ENCODE measurements at places on chromosomes 11 and 22.

DNA sequence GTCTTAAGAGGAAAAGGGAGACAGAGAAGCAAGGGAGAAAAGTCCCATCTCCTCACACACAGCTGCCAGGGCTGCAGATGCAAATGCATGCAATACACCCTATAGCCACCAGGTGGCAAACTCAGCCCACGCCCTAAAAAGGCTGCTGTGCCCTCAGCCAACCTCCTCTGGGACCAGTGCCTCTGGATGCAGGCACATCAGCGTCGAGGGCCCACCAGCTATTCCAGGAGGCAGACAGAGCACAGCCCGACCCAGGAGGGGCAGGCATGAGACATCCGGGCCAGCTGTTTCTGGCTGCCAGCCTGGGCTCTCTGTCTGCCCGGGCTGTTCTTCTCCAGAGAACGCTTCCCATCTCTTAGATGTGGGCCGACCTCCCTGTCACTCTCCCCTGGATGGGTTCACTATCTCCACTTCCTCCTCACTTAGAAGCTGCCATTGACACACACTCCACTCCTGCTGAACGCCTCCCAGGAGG is 39.7 kb downstream of the TPBGL start:
- peak; percentile 69 for DNase-seq

DNA sequence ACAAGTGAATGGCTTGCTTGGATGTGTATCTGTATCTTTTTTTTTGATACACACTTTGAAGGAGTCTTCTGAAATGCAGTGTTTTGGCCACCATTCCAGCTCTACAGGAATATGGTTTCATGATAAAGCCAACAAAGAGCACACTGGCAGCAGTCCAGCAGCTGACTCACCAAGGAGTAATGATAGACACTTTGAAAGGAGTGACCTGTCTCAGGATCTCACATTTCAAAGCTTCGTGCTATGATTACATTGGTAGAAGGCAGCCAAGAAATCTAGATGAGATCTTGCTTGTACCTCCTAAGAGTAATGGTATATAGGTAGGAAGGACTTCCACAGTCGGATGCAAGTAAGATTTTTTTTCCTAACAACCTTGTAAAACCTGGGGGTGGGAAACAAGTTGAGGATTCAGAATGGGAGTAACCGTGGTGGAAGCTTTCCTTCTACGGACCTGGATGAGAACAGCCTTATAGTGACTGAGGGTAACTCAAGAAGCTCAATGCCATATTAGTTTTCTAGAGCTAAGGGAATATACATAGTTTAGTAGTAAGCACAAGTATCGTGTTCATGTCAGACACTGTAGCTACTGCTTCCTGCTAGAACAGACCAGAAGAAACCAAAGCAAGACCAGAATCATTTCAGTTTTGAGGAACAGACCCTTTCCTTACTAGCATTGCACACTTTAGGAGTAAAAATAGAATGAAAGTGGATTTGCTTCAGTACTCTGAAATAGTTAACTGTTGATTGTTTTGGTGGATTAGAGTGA is 25.0 kb downstream of the MTMR3 start:
- no peak for DNase-seq

DNA sequence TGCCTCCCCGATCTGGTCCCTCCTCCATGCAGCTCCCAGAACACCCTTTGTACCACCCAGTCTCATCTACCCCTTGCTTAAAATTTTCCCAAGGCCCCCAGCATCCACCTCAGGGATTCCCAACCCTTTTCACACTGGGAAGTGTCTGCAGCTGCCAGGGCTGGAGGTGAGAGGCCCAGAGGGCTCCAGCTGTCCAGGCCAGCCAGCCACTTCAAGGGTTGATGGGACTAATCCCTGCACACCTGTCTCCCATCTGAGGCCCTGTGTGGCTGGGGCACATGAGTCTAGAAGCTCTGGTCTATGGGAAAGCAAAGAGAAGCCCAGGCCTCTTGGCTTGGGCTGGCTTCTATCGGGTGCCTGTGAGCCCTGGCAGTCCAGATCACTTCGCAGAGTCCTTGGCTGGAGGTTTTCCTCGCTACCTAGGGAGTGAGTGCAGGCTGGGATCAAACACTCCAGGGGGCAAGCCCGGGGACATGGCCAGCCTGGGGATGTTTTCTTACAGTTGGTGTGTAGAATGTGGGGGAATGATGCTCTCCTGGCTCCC is 41.1 kb upstream of the TPBGL start:
- no peak for DNase-seq

- no peak for DNase-seq
These were observed 16.3 kb upstream of the CTSD start for GRCh38 chr11:1779806-1780699.

- no peak for DNase-seq
These were observed 10.3 kb upstream of the OMP start for GRCh38 chr11:77092382-77092781.

DNA sequence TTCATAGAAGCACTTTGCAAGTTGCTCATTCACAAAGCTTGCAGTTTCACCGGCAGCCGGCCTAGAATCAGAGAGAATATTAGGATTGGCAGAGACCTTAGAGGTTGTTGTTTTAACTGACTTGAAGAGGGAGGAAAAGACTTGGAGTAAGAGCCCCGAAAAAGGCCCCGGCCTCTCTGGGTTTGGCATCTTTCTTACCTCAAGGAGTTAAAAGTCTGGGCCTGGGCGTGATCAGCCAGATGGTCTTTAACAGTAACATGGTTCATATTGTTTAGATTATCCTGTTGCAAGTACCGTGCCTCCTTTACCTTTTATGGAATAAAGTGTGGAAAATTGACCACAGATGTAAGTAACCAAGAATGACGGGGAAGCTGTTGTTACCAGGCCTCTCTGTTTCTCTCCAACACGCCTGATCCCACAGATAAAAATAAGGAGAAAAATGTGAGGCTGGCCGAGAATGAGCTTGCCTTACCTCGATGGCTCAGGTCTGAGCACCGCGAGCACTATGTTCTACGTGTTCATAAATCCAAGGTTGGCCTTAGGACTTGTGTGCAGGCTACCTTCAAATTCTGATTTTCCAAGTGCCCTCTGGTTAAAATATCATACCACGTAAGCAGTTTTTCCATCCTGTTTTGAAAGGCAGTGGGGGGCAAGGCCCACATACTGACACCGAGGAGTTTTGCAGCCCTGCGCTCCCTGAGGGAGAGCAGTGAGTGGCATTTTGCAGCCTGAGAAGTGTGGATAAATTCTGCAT is 56.4 kb downstream of the PARVA start:
- no peak for DNase-seq

DNA sequence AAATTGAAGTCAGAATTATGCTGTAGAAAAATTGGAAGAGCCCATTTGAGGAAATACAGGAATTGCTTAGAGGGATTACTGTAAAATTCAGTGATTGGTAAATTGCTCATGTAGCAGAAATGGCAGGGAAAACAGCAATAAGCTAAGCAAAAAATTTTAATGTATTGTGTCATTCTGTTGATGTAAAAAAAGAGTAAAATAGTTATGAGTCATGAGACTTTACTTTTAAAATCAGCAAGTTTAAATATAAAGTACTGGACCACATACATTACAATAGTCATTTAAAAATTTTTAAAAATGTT is 10.4 kb downstream of the PDHX start:
- no peak for DNase-seq

All from stimulated activated CD4-positive, alpha-beta T cell treated with anti-CD3 and anti-CD28 coated beads, Interleukin-1b, Interleukin-23, amount 100 ng/mL, for 1 hour (primary cell).